ENCODE measurements at places on chromosomes 16 and 17.

- no peaks in the 10 kb centered on the region for H3K27me3 ChIP-seq
- no peak overlapping the region for H3K4me3 ChIP-seq
Measured at GRCh38 chr16:84914273-84914672, 94.5 kb downstream of the CRISPLD2 start.

DNA sequence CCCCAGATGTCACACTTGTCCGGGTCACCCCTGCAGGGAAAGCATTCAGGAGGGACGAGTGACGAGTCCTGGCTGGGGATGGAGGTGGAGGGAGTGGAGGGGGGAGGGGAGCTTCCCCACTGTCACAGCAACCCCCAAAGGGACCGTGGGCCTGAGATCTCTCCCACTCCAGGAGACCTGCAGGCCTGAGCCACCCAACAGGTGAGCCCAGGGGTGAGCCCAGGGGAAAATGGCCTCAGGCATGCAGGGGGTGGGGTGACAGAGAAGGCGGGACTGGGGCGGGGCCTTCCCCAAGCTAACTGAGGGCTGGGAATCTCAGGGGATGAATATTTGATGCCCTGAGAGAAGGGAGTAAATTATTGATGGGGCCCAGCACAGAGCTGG lies 2.4 kb downstream of the USH1G start:
- no peak overlapping the region for H3K27ac ChIP-seq
- no peak for DNase-seq
- no peak overlapping the region for H3K4me3 ChIP-seq
- no peaks in the 10 kb centered on the region for H3K36me3 ChIP-seq
- no peaks in the 10 kb centered on the region for H3K4me1 ChIP-seq

DNA sequence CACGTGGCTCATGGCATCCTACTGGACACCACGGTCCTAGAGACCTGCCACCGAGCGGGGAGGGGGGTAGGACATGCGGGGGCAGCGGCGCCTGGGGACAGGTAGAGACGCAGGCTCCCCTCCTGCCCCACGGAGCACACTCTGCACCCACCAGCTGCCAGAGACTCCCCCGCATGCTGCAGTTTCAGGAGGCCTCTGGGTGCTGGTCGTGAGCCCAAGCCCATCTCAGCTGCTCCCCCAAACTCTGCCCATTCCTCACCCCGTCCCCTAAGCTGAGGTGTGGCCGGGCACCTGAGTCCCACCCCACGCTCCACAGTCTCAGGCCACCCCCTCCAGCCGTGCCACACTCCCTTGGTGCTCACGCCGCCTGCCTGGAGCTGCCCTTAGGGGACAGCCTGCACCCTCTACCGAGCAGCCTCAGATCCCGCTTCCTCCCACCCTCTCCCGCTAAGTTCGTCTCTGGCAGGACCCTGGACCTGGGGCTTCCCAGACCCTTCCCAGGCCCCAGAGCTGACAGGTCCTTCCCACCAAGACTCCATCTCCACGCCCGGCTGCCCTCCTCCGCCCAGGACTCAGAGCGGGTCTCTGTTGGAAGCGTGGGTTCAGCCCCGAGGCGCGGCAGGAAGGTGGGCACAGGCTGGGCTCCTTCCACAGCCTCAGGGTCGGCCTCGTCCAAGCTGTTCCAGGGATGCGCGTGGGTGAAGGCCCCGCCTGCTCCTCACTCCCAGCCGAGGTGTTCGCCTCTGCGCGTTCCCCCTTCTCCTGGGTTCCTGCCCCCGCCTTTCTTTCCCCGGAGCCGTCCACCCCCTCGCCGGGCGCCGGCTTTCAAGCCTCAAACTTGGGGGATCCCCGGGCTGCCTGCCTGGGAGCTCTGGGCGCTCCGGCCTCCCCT lies 1.3 kb downstream of the RAB40B start:
- peaks cover 4% of the 10 kb centered on the region for H3K4me1 ChIP-seq
- H3K36me3 ChIP-seq, result peaks cover 10% of the 10 kb centered on the region
- H3K27me3 ChIP-seq, result peaks cover 49% of the 10 kb centered on the region
- DNase-seq, result no peak
- H3K27ac ChIP-seq, result no peak overlapping the region

DNA sequence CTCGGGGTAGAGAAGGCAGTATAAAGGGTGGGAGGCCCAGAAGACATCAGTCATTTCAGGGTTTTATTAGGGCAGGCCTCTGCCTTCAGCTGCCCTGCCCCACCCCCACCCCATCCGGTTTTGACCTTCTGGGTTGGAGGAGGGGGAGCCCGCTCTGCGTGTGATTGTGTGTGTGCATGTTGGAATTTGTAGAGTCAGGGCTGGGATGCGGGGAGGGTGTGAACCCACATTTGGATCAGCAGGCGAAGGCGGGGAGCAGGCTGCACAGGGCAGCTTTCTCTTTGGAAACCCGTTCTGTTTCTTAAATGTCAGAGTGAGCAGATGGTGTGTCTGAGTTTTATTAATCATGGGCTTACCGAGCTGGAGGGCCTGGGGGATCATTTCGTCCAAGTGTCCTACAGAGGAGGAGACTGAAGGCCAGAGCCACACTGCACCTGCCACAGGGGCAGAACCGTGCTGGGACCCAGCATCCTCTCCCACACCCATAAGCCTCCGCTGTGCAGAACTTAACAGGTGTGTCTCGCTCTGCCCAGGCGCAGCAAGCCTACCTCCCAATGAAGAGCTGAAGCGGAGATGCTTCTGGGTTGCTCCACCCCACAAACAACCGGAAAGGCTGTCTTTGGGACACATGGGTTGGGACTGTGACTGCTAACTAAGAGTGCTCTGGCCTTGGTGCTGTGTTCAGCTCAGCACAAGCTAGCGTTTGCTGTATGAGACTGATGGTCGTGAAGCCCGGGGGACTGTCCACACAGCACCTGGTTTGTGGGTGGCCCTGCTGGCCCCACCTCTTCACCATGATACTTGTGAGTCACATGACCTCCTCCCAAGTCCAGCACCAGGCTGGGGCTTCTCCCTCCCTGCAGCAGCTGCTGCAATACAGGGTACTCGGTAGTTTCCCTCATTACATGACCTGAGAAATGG lies 70.9 kb upstream of the GSE1 start:
- peak overlapping the region; percentile 59 for H3K4me3 ChIP-seq
- no peak for DNase-seq
- H3K27ac ChIP-seq, result peak overlapping the region; percentile 93
- H3K4me1 ChIP-seq, result peaks cover 37% of the 10 kb centered on the region
- peaks cover 4% of the 10 kb centered on the region for H3K27me3 ChIP-seq

GRCh38 chr16:30053376-30054015 lies 12.1 kb upstream of the ALDOA start:
- H3K27ac ChIP-seq, result no peak overlapping the region
- H3K36me3 ChIP-seq, result no peaks in the 10 kb centered on the region
- H3K27me3 ChIP-seq, result peaks cover 2% of the 10 kb centered on the region
- DNase-seq, result no peak
- peaks cover 38% of the 10 kb centered on the region for H3K4me1 ChIP-seq
- peak overlapping the region; percentile 95 for H3K4me3 ChIP-seq

Measured in neural crest cell (in vitro differentiated cells).